ENCODE measurements at places on chromosomes 13 and 19. TPM values are rescaled to one million over a fixed set of nuclear protein-coding genes. Genes with fewer than 3 reads are reported as not detected.
A peak's percentile ranks its signal among the peaks of the same experiment; 100 is the strongest.

DNA sequence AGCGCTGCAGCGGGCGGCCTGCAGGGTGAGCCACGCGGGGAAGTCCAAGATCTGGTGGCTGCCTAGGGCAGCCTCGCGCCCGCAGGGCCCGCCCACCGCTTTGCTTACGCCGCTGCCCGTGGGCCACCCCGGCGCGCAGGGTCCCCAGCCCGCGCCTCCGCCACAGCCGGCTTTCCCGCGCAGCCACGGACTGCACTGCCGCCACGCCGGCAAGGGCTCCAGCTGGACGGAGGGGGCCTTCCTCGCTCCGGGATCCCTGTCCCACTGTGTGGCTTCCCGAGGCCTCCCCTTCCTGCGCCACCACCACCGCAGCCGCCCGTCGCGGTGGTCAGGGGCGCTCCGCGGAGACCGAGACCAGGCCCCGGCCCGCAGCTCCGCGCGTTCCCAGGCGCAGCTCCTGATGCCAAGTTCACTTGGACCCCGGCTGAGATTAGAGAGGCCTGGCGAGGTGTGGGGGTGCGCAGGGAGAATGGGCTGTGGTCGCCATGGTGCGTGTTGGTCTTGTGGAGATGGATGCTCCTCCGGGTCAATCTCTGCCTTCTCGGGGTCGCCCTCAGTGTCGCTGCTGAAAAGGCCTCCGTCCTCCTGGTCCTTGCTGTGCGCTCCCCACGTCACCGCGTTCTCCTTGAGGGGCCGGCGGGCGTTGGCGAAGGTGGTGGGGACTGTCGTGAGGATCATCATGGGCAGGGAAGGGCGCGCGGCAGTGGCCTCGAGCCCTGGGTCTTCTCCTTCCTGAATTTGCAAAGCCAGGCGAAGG, 17.9 kb upstream of the RNF17 start:
- DNase-seq = no peak

GRCh38 chr19:47510516-47511127, 4.2 kb downstream of the NAPA start:
- no peak for DNase-seq

DNA sequence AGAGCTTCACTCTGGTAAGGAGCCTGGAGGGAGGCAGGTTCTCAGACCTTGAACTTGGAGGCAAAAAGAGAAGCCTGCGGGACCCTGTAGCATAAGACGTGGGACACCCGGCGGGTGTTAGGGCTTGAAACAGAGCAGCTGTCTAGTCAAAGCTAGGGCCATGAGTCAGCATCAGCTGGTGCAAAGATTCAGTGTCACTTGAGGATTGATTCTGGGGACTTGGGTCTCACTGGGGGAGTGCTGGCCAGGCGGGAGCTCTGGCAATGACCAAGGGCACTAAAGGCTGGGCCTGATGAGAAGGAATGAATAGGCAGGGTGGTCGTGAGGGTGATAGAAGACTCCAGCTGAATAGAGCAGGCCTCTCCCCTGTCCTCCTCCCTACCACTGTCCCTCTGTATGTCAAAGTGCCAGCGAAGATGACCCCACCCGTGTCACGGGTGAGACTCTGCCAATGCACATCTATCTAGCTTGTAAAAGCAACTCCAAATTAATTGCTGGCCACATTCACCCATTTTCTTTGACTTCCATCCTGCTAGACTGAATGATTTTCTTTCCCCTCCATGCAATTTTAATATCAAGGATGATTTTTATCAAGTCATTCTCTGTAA, 97.1 kb downstream of the MBNL2 start:
- no peak for DNase-seq

GRCh38 chr13:47100214-47100853, 203.5 kb upstream of the HTR2A start:
- DNase-seq = no peak

Gene CGB5
- total RNA-seq = not detected

Gene ZNF358
- 30.9 TPM for total RNA-seq

GRCh38 chr13:33636955-33637670, 180.8 kb upstream of the RFC3 start:
- peak; percentile 10 for DNase-seq

Gene FPR2
- not detected for total RNA-seq

DNA sequence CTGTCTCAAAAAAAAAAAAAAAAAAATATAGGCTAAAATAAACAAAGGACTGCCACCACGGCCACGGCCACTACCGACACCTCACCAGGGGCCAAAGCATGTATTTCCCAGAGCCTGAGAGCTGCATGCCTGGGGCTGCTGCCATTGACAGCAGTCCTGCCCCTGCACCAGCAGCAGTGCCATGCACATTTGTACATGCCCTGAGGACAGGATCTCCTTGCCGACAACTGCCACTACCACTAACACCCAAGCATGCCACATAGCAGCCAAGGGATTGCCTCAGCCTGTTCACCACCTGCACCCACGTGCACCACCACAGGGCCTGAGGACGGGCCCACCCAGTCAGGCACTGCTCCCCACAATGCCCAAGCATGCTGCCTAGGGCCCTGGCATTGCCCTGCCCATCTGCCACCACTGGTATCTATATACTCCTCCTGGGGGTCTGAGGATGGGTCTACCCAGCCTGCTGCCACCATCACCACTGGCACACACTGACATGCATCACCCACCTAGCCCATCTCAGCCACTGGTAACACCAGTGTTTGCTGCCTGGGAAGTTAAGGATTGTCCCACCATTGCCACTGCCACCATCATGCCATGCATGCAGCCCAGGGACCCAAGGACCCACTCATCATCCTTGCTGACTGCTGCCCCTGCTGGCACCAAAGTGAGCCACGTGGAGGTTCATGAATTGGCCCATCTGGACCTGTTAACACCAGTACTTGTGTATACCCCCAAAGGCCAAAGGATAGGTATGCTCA, 10.6 kb upstream of the NUP62 start:
- DNase-seq = no peak

Gene SIGLEC12
- not detected for total RNA-seq

- no peak for DNase-seq
These were observed at the start of gene CEACAM21 for GRCh38 chr19:41575998-41576397. Gene CEACAM21 (plus strand): TSS chr19:41576166. CDS start chr19:41576275, 109 bp downstream.

- no peak for DNase-seq
These were observed 839 bp downstream of the COG6 start for GRCh38 chr13:39656325-39656677.

DNA sequence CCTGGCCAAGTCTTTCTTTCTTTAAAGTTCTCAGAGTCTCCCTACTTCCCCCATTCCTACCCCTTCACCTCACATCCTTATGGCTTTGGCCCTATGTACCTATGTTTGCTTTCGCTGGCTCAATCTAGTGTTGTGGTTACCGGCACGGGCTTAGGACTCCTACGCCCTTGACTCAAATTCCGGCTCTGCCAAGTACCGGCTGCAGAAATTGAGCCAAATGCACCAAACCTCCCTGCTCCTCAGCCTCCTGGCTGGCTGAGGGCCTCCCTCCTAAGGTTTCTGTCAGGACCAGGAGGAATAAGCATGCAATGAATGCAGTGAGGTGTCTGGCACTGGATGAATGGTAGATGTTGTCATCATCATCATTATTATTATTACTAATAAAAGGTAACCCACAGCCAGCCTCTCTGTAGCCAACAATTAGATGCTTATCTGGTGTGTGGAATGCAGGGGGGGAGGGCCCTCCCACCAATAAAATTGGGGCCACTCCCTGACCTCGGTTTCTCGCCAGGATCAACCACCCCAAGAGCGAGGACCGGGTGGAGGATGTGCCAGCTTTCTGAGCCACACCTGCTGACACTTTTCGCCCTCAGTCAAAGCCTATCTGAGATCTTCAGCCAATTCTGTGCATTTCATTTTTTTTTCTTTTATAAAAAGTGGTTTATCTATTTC, 20.7 kb downstream of the KLK5 start:
- DNase-seq = no peak

GRCh38 chr13:80921541-80921940, 580.6 kb upstream of the SPRY2 start:
- no peak for DNase-seq

DNA sequence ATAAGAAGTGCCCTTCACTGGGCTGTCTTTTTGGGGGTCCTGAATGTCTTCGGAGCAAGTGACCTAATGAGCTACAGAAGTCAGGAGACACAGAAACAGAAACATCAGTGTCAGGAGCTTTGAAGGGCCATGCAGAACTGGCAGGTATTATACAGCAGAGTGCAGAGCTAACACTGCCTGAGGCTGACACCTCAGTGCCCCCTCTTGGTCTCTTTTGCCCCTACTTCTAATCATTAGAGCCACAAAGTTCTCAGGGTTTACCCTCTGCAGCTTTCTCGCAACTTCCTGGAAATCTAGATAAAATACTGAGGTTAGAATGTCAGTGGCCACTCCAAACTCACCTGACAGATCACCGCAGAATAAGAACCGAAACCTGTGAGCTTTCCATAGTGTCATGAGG, 172.7 kb downstream of the B3GLCT start:
- DNase-seq = no peak

- DNase-seq = no peak
These were observed 268.7 kb downstream of the NHLRC3 start for GRCh38 chr13:39306639-39307589.

DNA sequence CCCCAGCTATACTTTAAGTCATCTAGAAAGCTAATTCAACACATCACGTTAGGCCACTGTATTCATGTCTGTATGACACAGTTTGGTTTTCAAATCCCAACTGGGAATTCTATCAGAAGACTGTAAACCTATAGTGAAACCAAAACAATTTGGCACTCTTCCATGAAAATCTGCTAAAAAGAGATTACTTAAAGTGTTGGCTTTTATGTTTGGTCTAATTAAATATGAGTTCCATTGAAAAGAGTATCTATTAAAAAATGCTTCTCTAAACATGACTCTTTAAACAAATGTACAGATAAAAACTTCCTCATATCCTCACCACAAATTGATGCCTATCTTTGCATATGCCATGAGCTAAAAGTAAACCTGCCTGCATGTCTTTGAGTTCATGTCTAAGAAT, 25.4 kb downstream of the PCDH9 start:
- no peak for DNase-seq

Gene ERICH4
- total RNA-seq = not detected

DNA sequence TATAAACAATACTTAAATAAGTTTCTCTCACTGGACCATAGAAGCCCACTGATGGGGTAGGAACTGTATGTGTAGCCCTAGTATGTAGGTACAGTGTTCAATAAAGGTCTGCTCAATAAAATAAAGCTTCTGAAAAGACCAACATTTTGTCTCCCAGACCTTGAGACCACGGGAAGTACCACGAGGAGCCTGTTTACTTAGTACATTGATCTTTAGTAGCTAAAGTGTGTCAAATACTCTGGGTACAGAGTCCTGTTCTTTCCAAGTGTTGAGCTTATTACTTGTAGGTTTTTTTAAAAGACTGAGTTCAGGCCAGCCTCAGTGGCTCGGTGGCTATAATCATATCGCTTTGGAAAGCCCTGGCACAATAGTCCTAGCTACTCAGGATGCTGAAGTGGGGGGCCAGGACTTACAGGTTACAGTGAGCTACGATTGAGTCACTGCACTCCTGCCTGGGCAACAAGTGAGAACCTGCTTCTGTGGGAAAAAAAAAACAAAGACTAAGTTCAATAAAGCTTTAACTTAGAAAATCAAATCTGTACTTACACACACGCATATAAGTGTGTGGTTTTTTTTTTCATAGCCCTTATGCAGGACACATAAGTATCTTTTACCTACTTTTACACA, 3.4 kb downstream of the MTRF1 start:
- DNase-seq = no peak

GRCh38 chr13:30806784-30807183, 71.4 kb downstream of the ALOX5AP start:
- peak; percentile 76 for DNase-seq

Gene INSL3
- not detected for total RNA-seq

Gene PSG6
- total RNA-seq = 1.1 TPM

GRCh38 chr19:29060813-29061364, 152.1 kb downstream of the UQCRFS1 start:
- no peak for DNase-seq

Gene SOX21
- not detected for total RNA-seq

DNA sequence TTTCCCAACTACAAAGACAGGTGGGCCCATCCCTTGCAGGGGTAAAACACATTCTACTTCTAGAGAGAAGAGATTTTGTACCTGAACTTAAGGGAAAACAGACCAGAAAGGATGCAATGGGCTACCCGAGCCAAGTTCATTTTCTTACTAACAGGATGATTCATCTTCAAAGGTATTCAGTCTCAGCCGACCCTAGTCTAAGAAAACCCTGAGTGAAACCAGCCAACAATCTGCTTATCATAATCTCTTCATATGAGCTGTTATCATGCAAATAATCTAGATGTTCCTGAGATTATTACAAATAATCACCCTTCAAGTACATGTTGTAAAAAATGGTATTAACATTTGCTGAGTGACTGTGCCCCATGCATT, 15.6 kb downstream of the PABPC3 start:
- no peak for DNase-seq

DNA sequence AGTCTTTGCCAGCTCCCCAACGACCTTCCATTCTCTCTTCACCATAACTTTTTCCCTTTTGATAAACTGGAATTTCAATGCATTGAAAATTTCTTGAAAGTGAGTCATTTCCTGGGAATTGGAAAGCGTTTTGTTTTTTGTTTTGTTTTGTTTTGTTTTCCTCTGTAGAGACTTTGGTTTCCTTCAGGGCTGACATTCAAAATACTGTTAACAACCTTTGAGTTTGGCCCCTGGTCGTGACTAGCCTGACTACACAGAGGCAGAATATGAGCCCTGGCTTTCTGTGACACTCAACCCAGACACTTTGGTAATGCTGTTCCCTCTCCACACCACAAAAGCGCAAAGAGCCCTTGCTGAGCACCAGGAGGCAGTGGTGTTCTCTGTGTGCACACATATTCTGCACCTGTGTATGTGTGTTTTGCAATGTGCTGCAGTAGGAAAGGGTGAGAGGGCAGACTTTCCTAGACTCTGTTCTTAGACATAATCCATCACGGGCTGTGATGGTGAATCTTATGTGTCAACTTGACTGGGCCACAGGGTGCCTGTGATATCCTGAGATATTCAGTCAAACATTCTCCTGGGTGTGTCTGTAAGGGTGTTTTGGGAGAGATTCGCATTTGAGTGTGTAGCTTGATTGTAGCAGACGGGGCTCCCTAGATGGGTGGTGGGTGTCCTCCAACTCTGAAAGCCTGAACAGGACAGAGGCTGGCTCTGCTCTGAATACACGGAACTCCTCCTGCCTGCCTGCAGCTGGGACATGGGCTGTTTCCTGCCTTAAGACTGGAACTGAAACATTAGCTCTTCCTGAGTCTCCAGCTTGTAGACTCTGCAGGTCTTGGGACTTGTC, 29.5 kb upstream of the ANKRD10 start:
- peak; percentile 59 for DNase-seq

GRCh38 chr13:41775251-41775650, 185.7 kb downstream of the VWA8 start:
- DNase-seq = no peak

Gene PROZ
- total RNA-seq = not detected

Gene TJP3
- not detected for total RNA-seq

GRCh38 chr19:18419699-18420460, 682 bp downstream of the SSBP4 start:
- DNase-seq = no peak

Data from HFFc6 (cell line).